Activated CD4-positive, alpha-beta T cell treated with anti-CD3 and anti-CD28 coated beads, Interleukin-2, amount 50 U/mL, for 4 hours (primary cell): ENCODE measurements at places on chromosomes 5 and 9.

DNA sequence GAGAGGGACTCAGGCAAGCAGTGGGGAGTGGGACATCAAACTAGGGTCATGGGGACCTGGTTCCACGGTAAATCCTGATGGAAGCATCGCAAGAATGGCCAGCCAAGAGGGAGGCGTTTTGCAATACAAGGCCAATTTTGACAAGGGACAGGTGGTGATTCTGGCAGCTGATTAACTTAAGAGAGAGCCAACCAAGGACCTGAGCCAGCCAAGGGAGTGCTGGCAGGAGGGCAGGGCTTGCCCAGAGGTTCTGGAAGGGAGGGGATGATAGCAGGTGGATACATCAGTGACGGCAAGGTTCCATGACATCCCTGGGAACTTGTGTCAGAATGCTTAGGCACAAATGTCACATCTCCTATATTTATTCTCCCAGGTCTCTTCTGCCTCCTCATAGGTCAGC is 32.8 kb upstream of the PUM3 start:
- DNase-seq = no peak

GRCh38 chr9:78562021-78562420 is 265.1 kb downstream of the PSAT1 start:
- DNase-seq = no peak

- no peak for DNase-seq
Observed at GRCh38 chr5:42581845-42582244, 158.6 kb downstream of the GHR start.

DNA sequence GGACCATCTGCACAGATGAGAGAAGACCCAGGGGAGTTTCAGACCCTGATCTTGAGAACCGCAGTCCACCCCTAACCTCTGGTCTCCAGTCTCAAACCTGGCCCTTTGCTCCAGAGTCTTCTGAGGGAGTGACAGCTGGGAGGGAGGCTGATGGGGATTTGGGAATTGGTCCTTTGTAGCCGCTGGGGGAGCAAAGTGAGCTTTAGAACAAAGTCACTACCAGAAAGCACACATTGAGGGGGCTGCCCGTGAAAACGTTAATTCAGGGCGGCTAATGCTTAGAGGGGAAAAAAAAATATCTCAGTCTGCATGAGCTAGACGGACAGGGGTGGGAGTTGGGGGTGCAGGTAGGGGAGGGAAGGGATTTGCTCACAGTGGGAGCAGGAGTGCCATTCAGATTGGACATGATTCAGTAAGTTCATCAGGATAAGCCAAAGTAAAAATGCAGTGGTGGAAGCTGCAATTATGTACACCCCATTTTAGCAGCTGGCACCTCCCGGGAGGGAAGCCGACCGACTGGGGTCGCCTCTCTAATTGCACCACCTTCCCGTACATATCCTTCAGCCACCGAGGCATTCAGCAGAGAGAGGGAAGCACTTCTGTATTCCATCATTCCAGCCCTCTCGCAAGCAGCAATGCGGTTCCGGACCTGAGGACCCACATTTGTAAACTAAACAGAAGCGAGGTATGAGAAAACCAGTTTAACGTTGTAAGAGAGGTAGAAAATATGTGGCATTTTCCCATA is 123.4 kb upstream of the RETREG1 start:
- no peak for DNase-seq

- DNase-seq = no peak
Observed at GRCh38 chr9:72983512-72984225, 30.8 kb upstream of the ALDH1A1 start.

- DNase-seq = peak; percentile 72
Observed at GRCh38 chr9:114691046-114691955, 9.3 kb upstream of the TEX48 start.

DNA sequence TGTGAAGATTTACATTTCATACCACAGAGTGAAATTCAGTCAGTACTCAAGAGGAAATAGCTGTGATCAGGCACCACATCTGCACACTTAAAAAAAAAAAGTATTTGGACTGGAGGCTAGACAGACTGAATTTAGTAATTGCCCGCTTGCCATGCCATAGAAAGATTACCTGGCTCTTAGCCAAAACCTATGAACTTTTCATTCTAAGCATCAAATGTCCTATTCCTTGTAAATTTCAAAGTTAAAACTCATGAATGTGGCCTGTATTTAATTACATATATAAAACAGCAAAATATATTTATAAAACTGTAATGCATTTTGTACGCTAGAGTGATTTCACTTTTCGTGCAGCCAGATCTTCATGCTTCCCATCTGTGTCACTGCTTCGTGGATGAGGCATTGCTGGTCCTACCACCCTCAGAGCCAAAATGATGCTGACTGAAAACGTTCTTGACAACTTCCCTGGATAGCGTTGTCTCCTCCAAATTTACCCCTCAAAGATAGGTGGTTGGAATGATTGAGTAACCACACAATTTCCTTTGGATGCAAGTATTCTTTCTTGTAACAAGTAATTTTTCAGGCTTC is 447.9 kb upstream of the SGCD start:
- DNase-seq = no peak

- DNase-seq = no peak
Observed at GRCh38 chr9:114910541-114910940, 19.9 kb downstream of the TNFSF8 start.

DNA sequence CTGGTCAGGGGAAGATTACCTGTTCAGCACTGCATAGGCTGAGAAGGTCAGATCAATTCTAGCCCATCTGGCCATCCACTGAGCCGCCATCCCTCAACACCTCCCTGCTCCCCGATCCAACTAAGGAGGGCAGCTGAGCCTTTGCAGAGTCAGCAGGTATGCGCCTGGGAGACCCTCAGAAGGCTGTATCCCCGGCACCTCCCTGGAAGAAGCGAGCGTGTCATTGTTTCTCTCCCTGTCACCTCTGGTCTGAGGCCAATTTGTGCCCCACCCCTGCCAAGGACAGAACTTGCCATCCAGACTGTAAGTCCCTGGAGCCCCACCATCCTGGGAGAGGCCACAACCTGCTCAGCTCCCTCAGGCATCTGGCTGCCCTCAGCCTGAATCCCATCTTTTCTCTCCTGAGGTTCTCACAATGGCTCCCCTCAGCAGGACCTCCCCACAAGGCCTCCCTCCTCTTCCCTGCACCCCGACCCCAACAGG is 2.6 kb downstream of the CLTB start:
- DNase-seq = no peak

DNA sequence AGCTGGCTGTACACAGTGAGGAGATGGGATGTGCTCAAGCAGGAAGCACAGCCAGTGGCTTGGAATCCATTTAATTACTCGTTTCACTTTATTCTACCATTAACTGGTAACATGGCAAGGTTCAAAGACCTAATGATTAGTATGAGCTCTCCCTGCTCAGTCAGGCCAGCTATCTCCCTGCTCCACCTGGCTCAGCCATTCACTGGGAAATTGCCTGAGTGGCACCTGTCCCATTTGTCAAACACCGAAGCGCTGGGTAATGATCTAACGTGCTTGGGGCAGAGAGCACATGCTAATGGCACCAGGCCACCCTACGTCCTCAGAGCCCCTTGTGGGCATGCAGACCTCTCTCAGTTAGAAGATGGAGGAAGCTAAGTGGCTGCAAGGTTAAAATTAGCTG is 162.2 kb downstream of the TTLL11 start:
- no peak for DNase-seq

GRCh38 chr5:96492459-96493047 is 59.5 kb upstream of the PCSK1 start:
- no peak for DNase-seq
